ENCODE measurements at places on chromosomes 7 and 10.
A peak's percentile ranks its signal among the peaks of the same experiment; 100 is the strongest.

- no peak for DNase-seq
These were observed 71.7 kb downstream of the SH3PXD2A start for GRCh38 chr10:103783681-103784080.

GRCh38 chr10:73339436-73339835 lies 19.2 kb downstream of the CFAP70 start:
- no peak for DNase-seq

DNA sequence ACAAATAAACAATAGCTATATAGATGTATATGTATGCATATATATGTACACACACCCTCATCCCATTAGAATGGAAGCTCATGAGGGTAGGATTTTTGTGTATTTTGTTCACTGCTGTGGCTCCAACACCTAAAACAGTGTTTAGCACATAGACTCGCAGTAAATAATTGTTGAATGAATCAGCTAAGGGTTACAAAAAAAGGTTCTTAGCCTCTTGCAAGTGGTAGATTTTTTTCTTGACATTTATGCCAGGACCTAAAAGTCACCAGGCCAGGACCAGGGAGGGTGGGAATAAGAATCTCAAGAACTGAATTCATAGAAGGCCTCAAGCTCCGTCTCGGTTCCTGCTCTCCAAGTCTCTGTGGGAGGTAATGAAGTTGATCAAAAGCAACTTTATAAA lies 82.5 kb upstream of the CAPZA2 start:
- peak; percentile 30 for DNase-seq

- DNase-seq, result no peak
These were observed 17.5 kb upstream of the TSPAN14 start for GRCh38 chr10:80436446-80437098.

DNA sequence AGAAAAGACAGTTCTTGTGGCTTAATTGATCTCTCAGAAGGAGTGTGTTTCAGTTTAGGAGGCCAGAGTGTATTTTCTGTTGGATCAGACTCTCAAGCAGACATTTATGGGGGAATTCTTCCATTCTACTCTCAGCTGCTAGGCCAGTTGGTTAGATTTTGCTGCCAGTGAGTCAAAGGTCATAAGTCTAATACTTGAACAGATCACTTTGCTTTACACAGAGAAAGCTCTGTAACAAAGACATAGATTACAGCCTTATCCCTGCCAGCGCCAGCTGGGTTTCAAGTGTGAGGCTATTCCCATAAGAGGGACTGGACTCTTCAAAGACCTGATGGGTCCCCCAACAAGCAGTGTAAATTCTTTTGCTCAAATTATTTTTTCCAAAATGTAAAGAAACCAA lies 145.6 kb upstream of the SEMA3C start:
- no peak for DNase-seq

DNA sequence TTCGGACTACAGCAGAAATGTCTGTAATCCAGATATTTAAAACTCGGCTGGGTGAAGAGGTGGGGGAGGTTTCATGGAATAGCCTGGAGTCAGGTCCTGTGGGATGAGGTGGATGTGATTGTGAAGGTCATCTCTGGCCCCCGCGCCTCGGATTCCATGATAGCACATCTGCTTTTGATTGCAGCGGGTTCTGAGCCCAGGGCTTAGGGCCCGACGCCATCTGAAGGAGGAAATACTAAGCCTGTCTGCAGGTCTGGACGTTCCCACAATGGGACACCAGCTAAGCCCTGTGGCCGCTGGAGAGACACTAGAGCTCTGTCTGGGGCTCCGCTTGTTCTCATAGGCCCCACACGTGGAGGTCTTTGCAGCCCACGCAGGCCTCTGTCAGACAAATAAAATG lies 328.7 kb downstream of the CXCL12 start:
- DNase-seq, result no peak

DNA sequence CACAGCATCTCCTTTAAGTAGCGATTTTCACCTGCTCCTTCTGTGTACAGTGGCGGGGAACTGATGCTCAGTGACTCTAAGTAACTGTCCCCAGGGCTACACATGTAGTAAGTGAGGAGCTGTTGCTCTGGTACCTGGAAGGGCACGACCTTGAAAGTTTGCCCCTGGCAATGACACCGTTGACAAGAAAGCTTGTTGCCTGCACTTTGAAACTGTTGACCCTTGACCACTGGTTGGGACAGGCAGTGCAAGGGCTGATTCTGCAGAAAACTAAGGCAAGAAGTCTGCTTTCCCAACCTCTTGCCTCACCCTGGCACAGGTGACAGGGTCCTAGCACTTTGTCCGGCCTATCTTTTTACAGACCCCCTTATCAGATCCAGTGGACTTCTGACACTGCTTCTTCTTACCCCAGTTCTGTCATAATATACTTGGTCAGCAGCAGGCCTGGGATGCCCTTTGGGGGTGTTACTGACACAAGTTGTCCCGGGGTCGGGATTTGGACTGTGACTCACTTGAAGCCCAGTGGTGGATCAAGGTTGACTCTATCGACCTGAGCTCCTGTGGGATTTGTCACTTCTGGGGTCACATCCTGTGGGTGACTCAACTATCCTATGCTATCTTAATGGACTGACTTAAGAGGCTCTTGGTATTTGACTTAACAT lies 5.8 kb downstream of the ACSL5 start:
- DNase-seq, result no peak

DNA sequence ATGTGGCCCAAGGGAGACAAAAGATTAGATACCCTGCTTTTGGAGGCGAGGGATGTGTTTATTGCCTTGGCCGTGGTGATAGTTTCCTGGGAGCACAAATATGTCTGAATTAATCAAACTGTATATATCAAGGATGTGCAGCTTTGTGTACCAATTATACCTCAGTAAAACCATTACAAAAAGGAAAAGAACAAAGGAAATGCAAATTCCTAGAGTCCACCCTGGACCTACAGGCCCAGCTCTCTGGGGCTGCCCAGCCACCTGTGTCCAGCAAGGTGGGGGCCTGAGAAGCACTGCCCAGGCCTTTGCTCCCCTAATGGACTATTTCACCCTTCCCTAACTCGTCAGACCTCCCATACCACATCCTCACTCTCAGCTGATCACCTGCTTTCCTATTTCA lies 20.5 kb downstream of the ANKRD16 start:
- DNase-seq, result no peak

DNA sequence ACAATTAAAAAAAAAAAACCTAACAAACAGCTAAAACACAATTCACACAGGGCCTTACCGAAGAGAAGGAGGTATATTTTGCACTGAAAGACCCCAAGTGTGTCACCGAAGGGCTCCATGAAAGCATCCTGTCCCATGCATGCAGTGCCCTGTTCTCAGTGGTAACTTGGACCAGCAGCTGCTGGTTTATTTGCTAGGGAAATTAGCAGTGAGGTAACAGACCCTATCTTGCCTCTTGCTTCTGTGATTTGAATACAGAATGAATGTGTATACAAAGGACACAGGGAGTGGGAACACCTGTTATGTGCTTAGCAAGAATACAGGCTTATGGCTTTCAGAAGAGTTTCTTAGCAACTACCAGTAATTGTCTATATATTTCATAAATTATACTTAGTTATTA lies at the start of gene HEPACAM2:
Gene HEPACAM2 (minus strand): TSS at position 160 of the 400 bp plus-strand sequence.
- no peak for DNase-seq

DNA sequence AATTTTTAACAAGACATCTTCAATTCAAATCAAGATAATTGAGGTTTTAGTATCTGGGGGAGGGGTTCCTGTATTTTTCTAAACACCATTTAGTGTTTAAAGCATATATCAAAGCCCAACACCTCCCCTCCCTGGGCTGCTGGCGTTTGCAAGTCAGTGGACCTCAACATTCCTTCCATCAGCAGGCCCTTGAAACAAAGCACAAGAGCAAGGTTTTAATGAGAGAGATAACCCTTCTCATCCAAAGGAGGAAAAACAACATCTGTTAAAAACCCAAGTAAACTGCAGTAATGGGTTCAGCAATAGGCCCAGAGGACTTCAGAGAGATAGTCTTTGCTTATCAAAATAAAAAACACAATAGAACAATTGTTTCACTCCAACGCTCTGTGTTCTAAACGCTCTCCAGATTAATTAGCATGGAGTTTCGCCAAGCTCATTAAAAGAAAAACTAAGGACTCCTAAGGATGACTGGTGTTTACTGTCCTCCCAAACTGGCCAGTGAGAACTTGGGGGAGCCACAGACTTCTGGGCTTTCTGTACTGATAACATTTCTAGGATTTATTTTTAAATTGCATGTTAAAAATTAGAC lies 2.5 kb downstream of the JCAD start:
- DNase-seq, result peak; percentile 51

DNA sequence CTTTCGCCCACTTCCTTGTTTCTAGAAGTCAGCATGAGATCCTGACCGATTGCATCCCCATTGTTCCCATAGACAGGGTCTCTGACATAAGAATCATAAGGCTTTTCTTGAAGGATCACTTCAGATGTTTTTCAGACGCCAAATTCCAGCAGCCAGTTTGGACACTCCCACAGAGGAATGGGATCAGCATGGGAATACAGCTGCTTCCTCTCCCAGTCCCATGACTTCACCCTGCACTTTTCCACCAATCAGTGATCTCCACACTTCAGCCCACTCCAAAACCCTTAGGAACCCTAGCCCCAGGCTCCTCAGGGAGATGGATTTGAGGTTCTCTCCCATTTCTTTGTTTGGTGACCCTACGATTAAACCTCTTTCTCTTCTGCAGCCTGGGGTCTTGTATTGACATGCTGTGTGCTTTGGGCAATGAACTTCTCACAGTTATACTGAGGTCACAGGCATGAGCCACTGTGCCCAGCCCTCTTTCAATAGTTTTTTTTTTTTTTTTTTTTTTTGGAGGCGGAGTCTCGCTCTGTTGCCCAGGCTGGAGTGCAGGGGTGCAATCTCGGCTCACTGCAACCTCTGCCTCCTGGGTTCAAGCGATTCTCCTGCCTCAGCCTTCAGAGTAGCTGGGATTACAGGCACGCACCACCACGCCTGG lies 52.8 kb upstream of the CHST3 start:
- DNase-seq, result peak; percentile 46

- DNase-seq, result no peak
These were observed 23.4 kb downstream of the DOCK4 start for GRCh38 chr7:112182749-112183148.

GRCh38 chr10:22321156-22321923 lies 441 bp downstream of the BMI1 start:
- peak; percentile 67 for DNase-seq

DNA sequence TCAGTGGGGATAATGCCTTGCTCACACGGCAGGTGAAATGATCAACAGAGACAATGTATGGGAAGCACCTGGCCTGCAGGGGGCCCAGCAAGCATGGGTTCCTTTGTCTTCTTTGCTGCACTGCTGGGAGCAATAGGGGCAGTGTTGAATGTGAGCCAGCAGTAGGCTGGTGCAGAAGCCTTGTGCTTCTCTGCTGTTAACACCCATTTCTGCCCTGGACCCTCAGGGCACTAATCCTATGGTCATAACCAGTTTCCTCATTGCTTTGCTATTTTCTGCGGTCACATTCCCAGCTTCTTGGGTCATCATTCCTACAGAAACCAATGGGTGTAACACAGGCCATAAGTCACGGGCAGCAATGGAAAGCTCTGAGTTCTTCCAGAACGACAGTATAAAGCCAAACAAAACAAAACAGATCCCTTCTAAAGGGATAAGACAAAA lies 10.9 kb upstream of the LGI1 start:
- DNase-seq, result peak; percentile 98

- no peak for DNase-seq
These were observed 38.0 kb downstream of the RAB18 start for GRCh38 chr10:27541796-27542729.

GRCh38 chr10:100184840-100185239 lies 989 bp downstream of the ERLIN1 start:
- no peak for DNase-seq

GRCh38 chr10:49217645-49218044 lies 29.5 kb upstream of the TMEM273 start:
- no peak for DNase-seq

DNA sequence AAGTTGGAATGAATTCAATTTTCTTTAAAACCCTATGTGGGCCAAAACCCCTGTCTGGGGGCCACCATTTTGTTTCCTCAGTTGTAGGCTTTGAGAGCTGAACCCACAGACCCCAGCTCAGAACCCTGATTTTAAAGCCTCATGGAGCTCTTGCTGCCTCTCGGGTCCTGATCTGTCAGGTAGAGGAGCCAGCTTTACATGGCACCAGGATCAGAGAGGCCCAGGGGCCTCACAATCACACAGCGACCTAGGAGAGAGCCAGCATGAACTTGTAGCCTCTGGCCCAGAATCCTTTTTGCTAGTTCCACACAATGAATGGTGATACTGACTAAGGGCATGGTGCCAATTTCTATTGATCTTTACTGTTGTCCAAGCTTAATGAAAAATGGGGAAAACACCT lies 84.3 kb upstream of the SORCS3 start:
- DNase-seq, result no peak

GRCh38 chr7:96021568-96021967 lies 249.2 kb downstream of the DYNC1I1 start:
- no peak for DNase-seq

DNA sequence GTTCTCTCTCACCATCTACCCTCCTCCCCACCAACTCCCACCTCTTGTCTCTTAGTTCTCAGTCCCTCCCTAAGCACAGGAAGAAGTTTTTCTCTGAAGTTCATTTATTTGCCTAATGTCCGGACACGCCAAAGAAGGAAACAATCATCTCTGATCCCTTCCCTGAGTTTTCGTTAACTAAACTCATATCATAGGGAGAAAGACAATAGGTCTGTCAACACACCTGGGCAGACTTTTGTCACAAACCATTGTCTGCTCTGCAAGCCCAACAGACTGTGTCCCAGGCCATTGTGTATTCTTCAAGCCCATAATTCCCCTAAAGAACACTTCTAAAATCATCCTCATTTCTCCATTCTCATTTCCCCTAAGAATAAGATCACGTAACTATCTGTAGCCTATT lies 691.0 kb upstream of the MBL2 start:
- DNase-seq, result no peak

DNA sequence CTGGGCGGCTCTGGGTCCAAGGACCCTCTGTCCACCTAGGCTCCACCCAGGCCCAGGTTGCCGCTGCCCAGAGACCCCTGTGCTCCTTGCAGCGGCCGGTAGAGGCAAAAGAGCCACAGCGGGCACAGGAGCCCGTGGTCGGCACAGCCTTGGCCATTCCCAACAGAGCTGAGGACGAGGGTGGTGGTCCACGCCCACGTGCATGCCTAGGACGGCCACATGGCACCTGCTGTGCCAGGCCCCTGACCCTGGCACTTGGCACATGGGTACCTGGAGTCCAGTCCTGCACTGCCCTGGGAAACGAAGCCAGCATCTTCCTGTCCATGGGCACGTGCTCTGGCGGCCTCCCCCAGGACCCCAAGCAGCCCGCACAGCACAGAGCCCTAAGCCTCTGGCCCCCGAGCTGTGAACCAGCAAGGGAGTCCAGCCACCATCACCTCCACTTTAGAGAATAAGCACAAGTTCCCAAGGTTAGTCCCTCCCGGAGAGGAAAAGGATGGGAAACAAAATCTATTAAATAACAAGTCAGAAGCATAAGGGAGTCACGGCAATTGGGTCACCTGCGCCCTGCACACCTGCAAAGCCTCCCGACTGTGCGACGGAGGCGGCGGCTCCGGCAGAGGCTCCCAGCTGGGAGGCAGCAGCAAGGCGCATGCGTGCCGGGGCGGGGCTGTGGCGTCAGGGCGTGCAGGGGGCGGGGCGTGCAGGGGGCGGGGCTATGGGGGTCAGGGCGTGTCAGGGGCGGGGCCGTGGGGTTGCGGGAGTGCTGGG lies 59.1 kb downstream of the STK32C start:
- no peak for DNase-seq

- peak; percentile 49 for DNase-seq
These were observed 324.8 kb upstream of the PHYHIPL start for GRCh38 chr10:58851606-58852005.
